ENCODE measurements at places on chromosomes 1 and 21.

DNA sequence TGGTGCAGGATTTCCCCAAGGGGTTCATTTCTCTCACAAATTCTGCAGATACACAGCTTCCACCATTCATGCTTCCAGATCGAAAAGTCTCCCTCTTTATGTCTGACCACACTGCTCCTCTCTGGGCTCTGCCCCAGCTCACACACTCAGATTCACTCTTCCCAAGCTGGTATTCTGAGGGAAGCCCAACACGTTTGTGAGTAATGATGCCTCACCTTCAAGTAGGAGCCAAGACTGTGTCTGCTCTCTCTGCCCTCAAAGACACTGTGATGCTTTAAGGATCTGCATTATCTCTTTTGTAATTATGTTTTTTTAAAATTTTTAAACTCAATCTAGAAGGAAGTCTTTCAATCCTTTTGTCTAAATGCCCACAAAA is 19.8 kb downstream of the PRAMEF11 start:
- DNase-seq: no peak

- no peak for DNase-seq
Measured at GRCh38 chr21:45640001-45640887, 3.3 kb upstream of the PCBP3 start.

DNA sequence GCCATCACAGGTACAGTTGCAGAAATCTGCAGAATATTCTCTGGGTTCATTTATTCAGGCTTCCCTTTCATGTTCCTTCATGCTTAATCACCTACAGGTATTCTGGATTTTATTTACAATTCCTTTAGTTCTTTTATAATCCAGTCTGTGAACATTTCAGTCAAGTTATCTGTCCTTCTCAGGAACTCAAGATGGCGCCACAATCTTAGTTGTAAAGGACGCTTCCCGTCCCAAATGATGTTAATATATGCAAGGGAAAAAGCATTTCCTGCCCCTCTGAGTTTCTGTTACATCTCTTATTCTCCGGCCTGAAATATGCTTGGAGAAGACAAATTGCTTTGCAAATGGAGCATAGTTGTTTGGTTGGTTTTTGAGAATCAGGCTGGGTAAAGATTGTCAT is 19.3 kb downstream of the F3 start:
- no peak for DNase-seq

GRCh38 chr1:119729044-119729443 is 17.3 kb downstream of the PHGDH start:
- DNase-seq: no peak

DNA sequence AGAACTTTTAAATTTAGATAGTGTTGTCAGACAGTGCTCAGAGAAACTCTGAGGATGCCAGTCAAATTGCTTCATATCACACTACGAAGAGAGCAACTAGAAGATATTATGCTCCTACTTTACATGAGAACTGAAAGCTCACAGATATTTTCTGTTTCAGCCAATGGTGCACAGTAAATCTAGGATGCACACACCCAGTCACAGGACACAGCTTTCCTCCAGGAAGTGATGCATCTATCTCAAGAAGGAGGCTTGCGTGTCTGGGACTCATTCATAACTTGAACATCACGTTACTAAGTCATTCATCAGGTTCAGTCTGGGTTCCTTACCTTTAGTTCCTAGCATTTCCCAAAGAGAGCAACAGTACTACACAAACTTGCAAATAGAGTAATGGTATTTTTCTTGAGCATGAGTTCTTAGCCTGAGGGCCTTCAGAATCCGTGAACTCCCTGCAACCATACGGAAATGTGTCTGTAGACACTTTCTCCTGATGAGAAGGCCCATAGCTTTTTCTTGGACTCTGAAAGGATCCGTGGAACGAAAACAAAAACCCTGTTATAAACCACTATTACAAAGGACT is 12.2 kb downstream of the ZNF697 start:
- DNase-seq: no peak

GRCh38 chr21:38807986-38808385 is 2.3 kb downstream of the ETS2 start:
- DNase-seq: no peak

DNA sequence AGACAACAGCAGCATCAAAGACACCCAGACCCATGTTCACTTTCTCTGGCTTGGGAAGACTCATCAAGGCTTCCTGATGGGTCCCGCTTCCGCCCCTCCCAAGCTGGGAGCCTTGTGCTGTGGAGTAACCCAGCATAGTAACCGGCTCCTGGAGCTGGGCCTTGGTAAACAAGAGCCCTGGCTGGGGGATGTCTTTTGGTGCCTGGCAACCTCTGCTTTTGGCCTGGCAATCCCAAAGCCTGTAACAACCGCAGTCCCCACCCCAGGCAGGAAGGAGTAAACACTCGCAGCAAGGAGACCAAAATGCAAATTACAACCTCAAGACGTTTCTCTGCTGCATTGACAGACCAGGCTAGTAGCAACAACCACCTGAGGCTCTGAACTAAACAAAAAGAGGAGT is 16.9 kb upstream of the THRAP3 start:
- no peak for DNase-seq

DNA sequence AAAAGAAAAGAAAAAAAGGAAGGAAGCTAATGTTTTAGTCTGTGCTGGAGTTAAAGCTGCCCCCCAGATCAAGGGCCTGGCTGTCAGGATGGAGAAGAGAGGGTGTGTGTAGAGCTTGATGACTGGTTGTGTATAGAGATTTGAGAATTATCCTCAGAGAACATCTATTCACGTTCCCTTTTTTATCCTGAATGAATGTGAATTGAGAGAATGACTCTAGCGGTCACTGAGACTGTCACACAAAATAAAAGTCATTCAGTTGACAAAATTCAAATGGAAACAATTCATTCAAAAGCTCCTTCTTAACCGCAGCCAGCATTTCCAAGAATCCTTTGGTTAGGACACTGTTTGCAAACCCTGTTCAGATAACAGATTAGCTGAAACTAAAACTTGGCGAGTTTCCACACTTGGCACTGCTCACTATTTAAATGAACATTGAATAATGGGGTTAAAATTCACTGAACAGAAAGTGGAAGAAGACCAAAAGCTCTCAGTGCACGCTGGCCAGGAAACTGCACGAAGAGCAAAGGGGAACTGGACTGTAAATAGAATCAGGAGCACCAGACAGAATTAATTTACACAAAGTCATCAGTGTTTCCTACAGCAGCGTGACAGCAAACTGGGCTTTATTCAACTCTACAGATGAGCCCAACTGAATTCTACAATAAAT is 13.6 kb upstream of the FAM89A start:
- no peak for DNase-seq

DNA sequence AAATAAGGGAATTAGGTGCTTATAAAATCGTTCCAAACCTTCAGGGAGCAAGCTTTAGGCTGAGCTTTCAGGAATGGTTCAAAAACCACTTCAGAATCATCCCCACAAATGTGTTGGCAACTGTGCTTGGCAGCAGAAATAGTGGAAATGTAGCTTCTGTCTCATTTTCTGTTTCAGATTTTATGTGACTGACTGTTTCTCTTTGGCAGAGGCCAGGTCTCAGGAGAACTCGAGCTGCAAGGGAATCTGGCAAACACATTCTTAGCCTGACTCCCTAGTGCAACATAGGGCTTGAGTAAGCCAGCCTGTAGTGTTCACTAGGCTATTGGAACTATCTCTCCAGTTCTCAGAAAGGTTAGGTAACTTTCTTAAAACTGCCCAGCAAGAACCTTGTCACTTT is 128.6 kb downstream of the PLA2G4A start:
- no peak for DNase-seq

DNA sequence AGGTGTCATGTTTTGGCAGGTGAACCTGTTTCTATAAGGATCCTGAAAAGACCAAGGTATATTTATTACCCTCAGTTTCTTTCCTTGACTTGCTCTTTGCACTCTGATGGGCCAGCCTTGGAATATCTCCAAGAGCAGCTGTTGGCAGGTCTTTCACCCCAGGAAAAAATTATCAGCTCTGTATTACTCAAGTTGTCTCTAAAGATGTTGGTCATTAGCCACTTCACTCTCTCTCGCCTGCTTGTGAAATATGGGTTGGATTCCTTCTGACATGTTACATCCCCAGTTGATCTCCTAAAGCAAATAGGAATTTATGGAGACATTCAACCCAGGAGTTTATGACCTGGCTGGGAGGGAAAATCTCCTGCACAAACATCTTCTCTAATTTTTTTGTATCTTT is 85.9 kb downstream of the KCNJ15 start:
- no peak for DNase-seq
